Urinary bladder (tissue), 4 donors: ENCODE measurements at places on chromosomes 11 and 22. TPM values are rescaled to one million over a fixed set of nuclear protein-coding genes. Genes with fewer than 3 reads are reported as not detected.

Gene FGF19
- polyA plus RNA-seq, result not detected

Gene FOLR2
- polyA plus RNA-seq, result 31.9 TPM

Gene RFPL1
- not detected for polyA plus RNA-seq

Gene CRYBB3
- not detected for polyA plus RNA-seq
